NCI-H1436 treated with DMSO at 0.1 percent for 48 hours (cell line): ENCODE measurements at places on chromosomes 3 and 15.

GRCh38 chr3:71785532-71786216 lies 726 bp upstream of the PROK2 start:
- no peak for DNase-seq

- DNase-seq, result no peak
Observed at GRCh38 chr3:119340446-119340845, 46.3 kb downstream of the ARHGAP31 start.

- DNase-seq, result no peak
Observed at GRCh38 chr3:123587401-123587800, 2.5 kb upstream of the HACD2 start.

GRCh38 chr15:90001683-90002427 lies 731 bp downstream of the ZNF710 start:
- no peak for DNase-seq

GRCh38 chr3:4848176-4848825 lies 130.9 kb upstream of the BHLHE40 start:
- DNase-seq, result no peak

DNA sequence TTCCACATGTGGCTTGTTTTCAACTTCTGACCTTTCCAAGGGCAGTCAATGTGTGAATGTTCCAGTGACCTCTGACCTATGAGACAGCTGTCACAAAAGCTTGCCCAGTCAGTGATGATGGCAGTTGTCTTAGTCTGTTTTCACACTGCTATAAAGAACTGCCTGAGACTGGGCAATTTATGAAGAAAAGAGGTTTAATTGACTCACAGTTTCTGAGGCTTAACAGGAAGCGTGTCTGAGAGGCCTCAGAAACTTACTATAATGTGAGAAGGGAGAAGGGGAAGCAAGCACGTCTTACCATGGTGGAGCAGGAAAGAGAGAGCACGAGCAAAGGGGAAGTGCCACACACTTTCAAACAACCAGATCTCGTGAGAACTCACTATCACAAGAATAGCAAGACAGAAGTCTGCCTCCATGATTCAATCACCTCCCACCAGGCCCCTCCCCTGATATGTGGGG lies 95.6 kb downstream of the ECT2 start:
- no peak for DNase-seq

DNA sequence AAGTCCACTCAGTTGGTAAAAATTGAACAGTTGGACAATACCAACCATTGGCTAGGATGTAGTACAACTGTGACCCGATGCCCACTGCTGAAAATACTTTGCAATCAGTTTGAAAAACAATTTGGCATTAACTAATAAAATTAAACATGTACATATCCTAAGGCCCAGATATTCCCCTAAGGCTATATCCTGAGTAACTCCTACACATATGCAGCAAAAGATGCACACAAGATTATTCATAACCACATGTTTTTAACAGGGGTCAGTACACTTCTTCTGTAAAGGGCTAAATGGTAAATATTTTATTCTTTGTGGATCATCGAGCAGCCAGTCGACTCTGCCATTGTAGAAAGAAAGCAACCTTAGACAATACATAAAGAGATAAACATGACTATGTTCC lies 116.3 kb downstream of the MEX3B start:
- no peak for DNase-seq

GRCh38 chr3:195583831-195584542 lies at the start of gene APOD:
Gene APOD, minus strand, starts transcription at chr3:195583940. Its CDS starts 4,479 bp downstream, at chr3:195579461.
- DNase-seq, result no peak

DNA sequence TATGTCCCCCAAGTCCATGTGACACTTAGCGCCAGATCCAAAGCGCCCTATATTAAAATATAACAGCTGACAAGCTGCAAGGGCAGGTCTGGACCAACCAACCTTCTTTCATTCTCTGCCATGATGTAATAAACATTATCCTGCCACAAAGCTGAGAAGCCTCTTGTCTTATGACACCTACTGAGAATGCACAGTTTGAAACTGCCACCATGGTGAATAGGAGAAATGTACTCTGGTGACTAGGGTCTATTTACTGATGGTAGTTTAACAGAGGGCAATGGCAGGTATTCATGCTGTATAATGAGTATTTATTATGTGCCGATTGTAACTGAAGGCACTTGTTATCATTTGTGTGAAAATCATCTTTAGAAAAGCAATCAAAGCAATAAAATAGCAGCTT lies 634.0 kb downstream of the OTOL1 start:
- no peak for DNase-seq

DNA sequence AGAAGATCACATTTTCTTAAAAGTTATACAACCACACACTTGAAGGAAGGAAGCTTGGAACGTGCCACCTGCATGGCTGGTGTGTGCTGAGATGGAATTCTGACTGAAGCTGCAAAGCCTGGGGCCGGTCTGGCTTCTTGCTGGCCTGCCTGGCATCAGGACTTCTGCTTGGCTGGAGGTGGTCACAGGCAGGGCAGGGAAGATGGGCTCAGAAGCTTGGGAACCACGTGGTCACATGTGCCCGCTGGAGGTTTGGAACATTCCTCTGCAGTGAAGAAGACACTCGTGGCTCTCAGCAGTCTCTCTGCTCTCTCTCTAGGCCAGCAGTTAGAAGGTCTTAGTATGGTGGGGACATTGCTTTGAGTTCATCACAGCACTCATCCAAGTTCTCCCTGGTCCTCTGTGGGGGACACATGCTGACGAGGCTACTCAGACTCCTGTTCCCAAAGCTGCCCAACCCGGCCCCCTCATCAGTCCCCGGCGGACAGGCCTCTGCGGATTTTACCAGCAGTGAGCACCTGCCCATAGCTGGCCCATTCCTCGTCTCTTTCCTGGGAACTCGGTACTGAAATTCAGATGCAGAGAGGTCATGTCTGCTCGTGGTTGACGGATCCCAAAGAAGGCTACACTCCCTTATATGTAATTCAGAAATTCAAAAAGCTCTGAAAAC lies 229.0 kb downstream of the ADAMTS17 start:
- DNase-seq, result no peak

GRCh38 chr3:55669133-55669532 lies 182.0 kb upstream of the WNT5A start:
- DNase-seq, result no peak

DNA sequence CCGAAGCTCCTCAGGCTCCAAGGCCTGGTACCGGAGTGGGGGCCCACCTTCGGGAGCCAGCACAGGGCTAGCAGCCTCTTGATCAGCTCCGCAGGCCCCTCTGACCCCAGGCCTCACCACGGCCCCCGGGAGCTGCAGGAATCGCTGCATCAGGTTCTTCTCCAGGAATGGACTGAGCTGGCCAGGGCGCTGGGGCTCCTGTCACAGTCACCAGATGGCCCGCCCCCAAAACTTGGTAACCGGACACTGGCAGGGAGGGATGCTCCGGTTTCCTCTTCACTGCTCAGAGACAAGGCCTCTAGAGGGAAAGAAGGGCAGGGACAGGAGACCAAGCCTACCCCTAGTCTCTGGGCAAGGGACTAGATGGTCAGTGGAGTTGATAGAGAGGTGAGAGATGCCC lies 9.9 kb downstream of the AP3B2 start:
- DNase-seq, result no peak

DNA sequence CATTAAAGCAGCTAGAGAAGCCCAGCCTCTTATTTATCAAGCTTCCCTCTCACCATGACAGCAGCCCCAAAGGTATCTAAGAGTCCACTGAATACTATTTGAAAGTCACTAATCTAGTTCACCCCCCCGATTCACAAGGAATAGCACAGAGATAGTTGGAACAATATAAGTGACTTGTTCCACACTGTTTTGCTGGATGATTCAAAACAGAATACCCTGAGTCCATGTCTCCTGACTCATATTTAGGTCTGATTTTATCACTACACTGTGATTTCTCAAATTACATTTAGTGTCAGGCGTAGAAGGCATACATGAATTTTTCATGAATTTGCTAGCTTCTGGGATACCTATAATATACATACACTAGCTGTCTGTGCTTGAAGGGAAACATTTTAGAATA lies 18.7 kb upstream of the EOGT start:
- no peak for DNase-seq

DNA sequence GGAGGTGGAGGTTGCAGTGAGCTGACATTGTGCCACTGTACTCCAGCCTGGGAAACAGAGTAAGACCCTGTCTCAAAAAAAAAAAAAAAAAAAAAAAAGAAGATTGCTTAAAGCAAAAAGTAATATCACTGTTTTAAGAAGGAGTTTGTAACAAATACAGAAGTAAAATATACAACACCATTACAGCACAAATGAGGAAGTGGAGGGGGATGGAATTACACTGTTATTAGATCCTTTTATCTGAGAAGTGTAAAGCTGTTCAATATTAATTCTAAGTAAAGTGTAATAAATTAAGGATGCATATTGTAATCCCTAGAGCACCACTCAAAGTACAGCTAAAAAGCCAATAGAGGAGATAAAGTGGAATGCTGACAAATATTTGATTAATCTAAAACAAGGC lies 47.0 kb upstream of the SNRPA1 start:
- DNase-seq, result no peak

DNA sequence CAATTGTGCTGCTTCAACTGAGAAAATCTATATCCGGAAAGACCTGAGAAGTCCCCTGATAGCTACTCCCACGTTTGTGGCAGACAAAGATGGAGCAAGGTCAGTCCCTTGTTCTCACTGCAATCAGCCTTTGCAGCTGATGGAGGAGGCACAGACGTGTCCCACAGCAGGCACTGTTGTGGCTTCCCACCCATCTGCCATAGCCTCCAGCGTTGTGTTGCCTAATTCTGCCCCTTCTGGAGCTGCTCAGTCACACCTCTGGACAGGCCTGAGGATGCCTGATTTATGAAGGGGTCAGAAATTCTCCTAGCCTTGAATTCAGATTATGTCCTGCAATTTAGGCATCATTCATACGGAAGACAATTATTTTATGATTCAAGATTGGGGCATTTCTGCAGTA lies 41.9 kb downstream of the MRPS25 start:
- no peak for DNase-seq

GRCh38 chr3:72947715-72948490 lies 48.7 kb upstream of the PPP4R2 start:
- no peak for DNase-seq

DNA sequence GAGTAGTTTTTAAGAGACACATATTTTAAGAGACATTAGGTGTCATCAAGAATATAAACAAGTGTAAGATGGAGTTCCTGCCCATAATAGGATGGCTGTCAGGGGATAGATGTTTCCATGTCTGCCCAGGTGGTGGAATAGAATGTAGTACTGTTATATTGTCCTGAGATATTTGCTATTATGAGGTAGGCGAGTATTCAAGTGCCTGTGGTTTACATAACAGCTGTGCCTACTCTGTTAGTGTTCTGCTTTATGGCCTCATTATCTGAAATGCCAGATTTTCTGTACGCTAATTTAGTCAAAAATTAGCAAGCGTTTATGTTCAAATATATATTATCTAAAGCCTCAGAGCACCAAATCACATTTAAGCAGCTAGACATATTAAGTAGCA lies 360.2 kb upstream of the ROPN1 start:
- no peak for DNase-seq

GRCh38 chr15:34160735-34161134 lies 49.2 kb downstream of the KATNBL1 start:
- no peak for DNase-seq

- DNase-seq, result no peak
Observed at GRCh38 chr3:14414846-14415464, 12.5 kb downstream of the SLC6A6 start.

DNA sequence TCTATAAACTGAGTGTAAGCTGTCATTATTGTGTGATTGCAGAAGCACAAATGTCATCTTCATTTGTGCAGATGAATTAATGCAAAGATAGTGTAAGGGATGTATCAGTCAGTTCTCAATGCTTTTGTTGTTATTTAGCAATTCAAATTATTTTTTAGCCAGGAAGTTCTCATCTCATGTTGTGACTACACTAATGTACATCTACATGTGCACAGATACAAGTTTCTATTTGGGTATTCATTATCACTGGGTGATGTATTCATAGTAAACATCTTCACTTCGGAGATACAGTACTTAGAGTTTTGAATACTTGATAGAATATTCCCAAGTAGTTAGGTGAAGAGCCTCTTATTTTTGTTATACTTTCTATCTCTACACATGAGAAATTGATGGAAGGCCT lies 11.1 kb downstream of the EIF2A start:
- no peak for DNase-seq

- no peak for DNase-seq
Observed at GRCh38 chr15:36370731-36371112, 208.7 kb upstream of the CDIN1 start.

DNA sequence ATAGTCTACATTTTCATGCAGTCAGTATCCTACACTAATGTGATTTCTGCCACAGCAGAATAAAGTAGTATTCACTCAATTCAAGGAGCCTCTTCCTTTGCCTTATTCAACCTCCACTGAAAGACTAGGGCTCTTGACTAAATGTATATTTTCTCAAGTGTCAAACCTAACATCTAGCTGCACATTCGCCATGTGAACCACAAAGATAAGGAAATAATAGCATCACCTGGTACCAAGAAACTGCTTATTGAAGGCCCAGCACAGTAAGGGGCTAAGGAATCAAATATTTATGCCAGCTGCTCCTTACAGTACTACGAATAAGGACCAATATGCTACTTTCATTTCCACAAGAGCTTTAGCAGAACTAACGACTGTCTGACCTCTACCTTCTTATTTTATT lies 1.3 kb downstream of the SRP14 start:
- no peak for DNase-seq

- no peak for DNase-seq
Observed at GRCh38 chr3:53377794-53378193, 30.5 kb upstream of the DCP1A start.
